ENCODE measurements at places on chromosomes 16 and 17.

- DNase-seq = no peak
Measured at GRCh38 chr16:15770512-15770911, 86.3 kb downstream of the MYH11 start.

DNA sequence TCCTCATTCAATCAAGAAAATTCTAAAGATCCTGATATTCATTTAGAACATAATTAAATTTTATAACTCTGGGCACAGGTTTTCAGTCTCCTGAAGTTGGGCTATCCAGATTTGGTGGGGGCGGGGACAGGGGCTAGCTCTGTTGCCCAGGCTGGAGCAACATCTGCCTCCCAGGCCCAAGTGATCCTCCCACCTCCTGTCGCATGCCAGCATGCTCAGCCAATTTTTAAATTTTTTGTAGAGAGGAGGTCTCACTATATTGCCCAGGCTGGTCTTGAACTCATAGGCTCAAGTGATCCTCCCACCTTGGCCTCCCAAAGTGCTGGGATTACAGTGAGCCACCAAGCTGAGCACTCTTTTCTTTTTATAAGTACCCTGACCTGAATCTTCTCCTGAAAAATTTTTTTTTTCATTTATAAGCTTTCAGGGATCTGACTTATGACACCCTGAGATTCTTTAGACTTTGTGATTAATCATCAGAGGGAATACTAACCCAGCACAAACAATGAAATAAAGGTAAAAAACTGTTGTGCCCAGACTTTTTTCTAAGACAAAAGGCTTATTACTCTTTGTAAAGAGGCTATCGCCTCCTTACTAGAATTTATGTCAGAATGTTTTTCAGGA, 62.6 kb downstream of the TUBD1 start:
- peak; percentile 48 for DNase-seq

- no peak for DNase-seq
Measured at GRCh38 chr16:26791169-26791568, 275.6 kb upstream of the C16orf82 start.

- DNase-seq = no peak
Measured at GRCh38 chr17:57289613-57290012, 33.3 kb downstream of the MSI2 start.

DNA sequence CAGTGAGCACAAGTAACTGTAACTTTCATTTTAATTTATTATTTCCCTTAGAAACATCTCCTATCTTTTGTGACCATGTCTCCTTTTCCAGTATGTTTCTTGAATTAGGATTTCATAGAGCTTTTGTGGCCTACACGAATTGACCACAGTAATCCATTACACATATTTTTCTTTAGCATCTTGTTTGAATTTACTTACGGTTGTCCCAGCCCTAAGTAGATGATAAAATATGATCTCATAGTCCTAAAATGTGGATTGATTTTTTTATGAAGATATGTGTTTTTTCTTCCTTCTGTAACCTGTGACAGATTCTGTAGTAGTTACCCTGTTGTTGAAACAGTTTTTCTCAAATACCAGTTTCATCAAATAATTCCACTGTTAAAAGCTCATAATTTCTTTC, 61.5 kb downstream of the NF1 start:
- DNase-seq = no peak

All from GM12865 (cell line).